Ovary (tissue), 10 donors: ENCODE measurements at places on chromosomes 16 and 17. TPM values are rescaled to one million over a fixed set of nuclear protein-coding genes. Genes with fewer than 3 reads are reported as not detected.

DNA sequence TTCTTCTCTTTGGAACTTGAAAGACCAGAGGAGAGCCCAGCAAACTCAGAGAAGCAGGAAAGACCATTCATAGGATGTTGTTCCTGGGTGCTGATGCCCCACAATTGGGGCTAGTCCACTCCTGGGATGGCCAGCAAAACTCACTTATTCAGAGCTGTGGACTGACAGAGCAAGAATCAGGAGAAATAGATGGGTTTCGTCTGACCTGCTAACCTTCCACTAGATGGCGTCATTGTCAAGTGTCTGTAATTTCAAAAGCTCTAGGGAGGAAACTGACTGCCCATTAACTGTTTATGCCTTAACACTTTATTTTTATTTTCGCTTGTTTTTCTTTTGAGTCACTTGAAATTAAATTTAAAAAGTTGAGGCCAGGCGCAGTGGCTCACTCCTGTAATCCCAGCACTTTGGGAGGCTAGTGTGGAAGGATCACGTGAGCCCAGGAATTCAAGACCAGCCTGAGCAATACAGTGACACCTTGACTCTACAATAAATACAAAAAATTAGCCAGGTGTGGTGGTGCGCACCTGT, 28.7 kb upstream of the MILR1 start:
- DNase-seq, result no peak
- no peak overlapping the region for H3K27ac ChIP-seq
- no peaks in the 10 kb centered on the region for H3K27me3 ChIP-seq
- no peaks in the 10 kb centered on the region for H3K4me1 ChIP-seq
- no peaks in the 10 kb centered on the region for H3K36me3 ChIP-seq

GRCh38 chr17:58420827-58421226, 3.5 kb upstream of the RNF43 start:
- no peak overlapping the region for H3K27ac ChIP-seq
- H3K36me3 ChIP-seq, result no peaks in the 10 kb centered on the region

DNA sequence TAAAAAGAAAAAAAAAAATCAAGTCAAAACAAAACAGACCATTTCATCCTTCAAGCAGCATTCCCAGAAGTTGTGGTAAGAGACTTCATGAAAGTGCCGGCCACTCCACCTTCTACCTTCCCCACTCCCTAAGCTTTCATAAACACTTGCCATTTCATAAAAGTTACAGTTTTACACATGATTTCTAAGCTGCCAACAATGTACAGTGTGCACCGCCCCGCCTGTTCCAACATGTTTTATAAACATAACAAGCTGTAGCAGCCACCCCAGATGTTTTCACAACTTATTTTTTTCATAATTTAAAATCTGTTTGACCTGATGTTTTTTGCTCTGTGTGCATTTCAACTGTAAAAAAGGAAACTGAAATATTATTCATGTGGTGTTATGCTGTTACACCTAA, 608.1 kb downstream of the TOX3 start:
- H3K4me1 ChIP-seq, result no peaks in the 10 kb centered on the region
- no peak overlapping the region for H3K27ac ChIP-seq
- H3K4me3 ChIP-seq, result no peak overlapping the region
- DNase-seq, result no peak

KLHL10 gene
- 0.13 TPM for total RNA-seq
